ENCODE measurements at places on chromosomes 4 and X. TPM values are rescaled to one million over a fixed set of nuclear protein-coding genes. Genes with fewer than 3 reads are reported as not detected.

DNA sequence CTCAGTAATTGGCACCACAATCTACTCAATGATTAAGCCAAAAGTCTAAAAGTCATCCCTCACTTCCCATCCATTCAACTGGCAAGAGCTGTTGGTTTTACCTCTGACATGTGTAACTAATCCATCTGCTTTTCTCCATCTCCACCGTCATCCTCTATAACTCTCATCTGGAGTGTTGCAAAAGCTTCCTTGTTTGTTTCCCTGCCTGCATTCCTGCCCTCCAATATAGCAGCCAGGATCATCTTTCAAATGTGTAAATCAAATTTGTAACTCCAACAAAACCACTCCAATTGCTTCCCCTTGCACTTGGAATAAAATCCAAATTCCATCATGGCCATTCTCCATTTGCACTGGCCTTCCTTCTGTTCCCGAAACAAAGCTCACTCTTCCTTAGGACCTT lies 4.3 kb upstream of the PLAC8 start:
- DNase-seq, result no peak

DNA sequence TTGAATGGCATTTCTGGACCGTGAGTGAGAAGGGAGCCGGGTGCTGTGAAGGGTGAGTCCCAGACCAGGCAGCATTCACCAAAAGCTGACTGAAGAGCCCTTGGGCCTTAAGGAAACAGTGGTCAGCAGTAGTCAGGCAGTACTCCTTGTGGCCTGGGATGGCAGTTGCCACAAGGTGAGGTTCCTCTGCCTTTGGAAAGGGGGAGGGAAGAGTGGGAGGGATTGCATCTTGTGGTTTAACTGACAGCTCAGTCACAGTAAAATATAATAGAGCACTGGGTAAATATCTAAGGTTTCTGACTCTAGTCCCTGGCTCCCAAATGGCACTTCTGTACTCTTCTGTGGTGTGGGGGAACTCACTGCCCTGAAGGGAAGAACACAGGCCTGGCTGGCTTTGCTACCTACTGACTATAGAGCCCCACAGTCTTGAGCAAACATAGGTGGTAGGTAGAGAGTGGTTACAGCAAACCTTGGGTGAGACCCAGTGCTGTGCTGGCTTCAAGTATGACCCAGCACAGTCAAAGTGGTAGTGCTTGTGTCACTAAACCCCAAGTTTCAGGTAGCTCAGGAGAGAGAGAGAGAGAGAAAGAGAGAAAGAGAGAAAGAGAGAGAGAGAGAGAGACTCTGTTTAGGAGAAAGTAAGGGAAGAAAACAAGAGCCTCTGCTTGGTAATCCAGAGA lies 154.2 kb downstream of the TEX11 start:
- no peak for DNase-seq

Gene DUSP21
- not detected for total RNA-seq

DNA sequence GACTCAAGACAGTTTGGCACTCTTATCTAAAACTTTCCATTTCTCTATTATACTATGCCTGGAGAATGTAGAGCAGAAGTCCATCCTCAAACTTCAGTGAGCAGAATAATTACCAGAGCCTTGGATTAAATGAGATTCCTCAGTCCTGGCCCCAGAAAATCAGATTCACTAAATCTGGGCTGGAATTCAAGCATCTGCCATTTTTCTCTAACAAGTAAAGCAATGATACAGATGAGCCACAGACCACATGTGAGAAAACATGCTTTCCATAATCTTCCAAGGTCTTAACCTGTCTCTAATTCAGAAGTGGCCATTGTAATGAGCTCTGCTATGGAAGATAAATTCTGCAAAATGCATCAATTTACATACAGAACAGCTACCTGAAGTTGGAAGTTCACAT lies 25.4 kb downstream of the SOWAHB start:
- DNase-seq, result no peak

Gene RAB9B
- total RNA-seq, result 0.16 TPM

DNA sequence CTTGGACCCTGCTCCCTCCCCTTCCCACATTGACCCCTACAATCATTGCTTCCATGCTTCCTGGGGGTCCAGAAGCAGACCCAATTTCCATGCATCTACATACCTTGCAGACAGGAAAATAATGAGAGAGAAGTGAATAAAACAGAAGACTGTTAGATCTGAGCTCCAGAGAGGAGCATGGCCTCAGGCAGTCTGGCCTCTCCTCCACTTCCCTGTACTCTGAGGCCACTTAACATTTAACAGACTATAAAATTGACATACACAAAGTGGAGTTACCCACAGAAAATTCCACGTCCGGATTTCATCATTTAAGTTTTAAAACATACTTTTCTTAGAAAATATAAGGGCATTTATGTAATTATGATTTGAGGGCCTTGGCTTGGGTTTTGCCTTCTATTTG lies 2.1 kb upstream of the PRSS12 start:
- no peak for DNase-seq

DNA sequence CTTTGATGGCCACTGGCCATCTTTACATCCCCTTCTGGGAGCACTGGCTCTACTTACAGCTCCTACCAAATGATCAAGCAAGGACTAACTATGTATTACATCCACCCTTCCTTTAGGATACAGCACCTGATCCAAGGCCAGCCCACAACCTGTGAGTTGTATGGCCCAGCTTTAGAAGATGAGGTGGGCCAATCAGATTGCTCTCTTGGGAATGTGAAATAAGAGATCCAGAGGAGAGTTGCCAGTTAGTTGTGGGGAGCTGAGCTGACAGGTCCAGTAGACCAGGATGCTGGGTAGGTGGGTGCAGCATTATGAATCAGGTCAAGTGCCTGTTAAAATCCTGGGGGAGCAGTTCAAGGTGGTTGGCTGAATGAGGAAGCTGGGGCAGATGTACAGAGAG lies 111.5 kb downstream of the GNL3L start:
- DNase-seq, result no peak

- DNase-seq, result no peak
These were observed 28.2 kb downstream of the FAM149A start for GRCh38 chr4:186132577-186133242.

Data from right lobe of liver (tissue), 6 donors.